ENCODE measurements at places on chromosomes 16 and 17.

DNA sequence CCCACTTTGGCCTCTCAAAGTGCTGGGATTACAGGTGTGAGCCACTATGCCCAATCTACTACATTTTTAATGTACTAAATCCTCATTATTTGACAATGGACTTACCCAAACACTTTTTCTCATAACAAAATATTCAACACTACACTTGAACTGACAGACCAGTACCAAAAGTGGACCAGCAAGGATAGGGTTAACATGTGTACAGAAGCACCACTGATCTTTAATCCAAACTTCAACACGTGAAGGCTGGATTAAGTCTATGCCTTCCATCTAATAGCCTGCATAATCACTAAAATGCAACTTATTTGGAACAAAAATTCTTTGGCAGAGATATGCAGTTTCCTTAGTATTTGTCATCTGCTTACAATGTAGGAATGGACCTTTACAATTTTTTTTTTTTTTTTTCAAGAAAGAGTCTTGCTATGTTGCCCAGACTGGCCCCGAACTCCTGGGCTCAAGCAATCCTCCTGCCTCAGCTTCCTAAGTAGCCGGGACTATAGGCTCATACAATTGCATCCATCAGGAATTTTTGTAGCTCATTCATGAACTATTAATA, 60.0 kb upstream of the BCAR1 start:
- no peak for DNase-seq

- no peak for DNase-seq
Measured at GRCh38 chr16:66662445-66663194, 33.9 kb downstream of the CMTM4 start.

DNA sequence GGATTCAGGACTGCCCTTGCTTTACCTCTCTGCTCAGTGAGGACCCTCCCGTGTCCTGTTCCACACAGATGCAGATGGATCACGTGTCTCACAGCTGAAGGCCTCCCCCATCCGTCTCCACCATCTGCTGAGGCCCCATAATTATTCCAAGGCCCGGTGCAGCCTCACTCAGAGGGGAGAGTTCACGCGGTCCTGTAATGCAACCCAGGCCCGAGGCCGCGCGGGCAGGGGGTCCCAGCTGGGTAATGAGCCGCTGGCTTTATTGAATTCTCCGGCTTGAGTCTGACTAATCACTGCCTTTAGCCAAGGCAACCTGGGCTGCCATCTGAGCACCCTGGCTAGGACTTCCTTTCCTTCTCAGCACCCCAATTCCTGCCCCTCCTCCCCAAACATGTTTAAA, 4.4 kb upstream of the WFIKKN2 start:
- DNase-seq = no peak

GRCh38 chr17:50110591-50111349, 15.6 kb downstream of the PDK2 start:
- DNase-seq = no peak

- no peak for DNase-seq
Measured at GRCh38 chr17:80791758-80792284, 199.8 kb upstream of the CHMP6 start.

DNA sequence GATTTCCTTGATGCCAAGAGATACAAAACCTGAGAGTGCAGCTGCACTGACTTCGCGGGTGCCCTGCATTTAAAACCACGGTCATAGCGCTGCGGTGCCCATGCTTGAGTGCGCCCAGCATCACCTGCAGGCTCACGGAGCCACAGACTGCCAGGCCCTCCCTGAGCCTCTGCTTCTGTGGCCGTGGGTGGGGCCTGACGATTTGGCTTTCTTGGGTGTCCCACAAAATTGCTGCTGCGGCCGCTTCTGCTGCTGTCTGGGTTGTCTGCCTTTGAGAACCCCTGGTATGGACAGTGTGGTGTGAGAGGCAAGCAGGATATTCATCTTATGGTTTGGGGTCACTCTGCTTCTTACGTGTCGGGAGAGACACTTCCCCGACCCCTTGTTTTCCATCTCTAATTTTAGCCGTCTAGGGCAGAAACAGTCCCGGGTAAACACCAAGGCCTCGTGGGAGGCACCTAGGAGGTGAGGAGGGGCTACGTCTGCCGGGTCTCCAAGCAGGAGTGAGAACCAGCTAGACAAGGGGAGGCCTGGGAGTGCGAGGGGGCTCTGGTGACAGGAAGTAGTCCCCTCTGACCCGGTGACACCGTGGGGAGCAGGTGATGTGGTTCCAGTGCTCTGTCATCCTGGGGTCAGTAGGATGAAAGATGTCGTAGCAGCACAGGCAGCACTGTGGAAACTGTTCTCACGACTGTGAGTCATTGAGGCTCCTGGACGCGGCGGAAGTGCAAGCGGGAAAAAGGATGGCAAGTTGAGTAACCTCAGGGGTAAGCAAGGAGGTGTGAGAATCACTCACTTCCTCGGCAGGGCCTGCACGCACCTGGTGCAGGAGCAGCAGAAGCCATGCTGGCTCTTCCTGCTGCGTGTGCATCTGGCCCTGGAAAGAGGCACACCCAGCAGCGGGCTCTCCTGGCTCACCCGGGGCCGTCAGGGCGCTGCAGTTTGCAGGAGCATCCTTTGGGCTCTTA, 176.3 kb downstream of the RPTOR start:
- no peak for DNase-seq
